ENCODE measurements at places on chromosomes 13 and 19.

DNA sequence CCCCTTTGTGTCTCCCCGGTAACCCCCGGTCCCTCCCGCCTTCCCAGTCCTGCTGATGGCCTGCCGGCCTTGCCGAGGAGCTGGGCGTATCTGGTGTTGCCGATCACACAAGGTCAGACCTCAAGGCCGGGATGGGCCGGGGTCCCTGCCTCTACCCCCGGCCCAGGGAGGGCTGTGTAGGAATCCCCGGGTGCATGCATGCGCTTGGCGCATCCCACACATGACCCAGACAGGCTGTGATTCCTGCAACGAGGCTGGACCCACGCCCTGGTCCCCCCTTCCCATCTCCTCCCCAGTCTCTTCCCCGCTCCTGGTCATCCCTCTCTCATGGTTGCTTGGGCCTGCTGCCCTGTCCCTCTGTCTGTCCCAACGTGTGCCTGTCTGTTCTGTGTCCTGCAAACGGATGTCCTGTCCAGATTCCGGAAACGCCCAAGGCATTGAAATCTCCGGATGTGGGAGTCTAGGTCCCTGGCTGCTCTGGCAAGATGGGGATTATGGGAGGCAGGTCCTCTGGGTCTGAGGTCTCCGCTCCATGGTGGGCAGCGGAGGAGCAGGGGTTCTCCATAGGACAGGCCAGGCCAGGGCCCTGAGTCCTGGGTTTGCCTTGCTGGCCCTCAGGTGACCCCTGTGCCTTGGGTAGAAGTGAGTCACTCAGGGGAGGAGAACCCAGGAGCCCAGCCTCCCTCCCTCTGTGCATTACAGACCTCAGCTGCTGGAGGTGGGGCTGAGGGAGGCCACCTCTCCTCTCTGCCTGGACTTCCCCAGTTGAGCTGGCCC lies 1.6 kb downstream of the PKN1 start:
- DNase-seq, result no peak

DNA sequence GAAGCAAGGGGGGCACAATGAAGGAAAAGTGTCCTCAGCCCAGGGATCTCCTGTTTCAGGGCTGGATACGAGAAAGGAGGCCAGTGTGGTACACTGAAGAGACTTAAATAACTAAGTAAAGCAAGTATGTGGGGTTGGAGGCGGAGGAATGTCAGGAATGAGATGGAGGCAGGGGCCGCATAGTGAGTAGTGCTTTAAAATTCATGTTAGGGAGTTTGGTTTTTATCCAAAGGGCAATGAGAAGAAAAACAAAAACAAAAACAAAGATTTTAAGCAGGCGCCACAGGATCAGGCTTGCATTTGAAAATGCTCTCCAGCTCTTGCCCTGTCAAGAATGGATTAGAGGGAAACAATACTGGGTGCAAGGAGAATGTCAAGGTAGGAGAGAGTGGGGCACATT lies 273.4 kb downstream of the DCLK1 start:
- DNase-seq, result no peak

- DNase-seq, result peak; percentile 70
Measured at GRCh38 chr13:81929988-81930387, 1589.1 kb upstream of the SPRY2 start.

DNA sequence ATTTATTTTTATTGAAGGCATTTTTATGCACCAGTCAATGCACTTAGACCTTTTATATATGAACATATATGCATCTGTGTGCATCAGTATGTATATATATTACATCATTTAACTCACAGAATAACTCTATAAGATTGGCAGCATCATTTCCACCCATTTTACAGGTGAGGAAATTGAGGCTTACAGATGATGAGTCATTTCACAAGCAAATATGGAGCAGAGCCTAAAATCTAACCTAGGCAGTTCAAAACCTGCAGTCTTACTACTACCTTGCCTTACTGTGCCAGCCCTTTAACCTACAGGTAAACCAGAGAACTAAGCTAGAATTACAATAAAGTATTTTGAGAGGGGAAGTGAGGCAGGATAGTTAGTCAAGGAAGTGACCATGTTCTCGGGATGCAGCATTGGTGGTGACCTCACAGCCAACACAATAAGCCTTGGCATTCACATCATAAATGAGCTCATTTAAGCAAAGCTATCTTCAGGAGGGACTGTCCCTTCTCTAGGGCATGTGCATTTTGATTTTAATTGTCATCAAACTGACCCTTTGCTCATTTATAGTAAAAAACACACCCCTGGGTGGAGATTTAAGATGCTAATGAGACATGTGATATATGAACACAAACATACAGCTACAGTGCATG lies 274.3 kb downstream of the DCLK1 start:
- DNase-seq, result no peak

- DNase-seq, result no peak
Measured at GRCh38 chr19:4831304-4831978, at the start of gene TICAM1. TICAM1 (minus strand) TSS chr19:4831712; CDS start chr19:4818377, 13,335 bp downstream.

- DNase-seq, result no peak
Measured at GRCh38 chr13:112532837-112533745, 54.9 kb downstream of the TUBGCP3 start.

- no peak for DNase-seq
Measured at GRCh38 chr13:97233499-97233898, 11.4 kb downstream of the MBNL2 start.

DNA sequence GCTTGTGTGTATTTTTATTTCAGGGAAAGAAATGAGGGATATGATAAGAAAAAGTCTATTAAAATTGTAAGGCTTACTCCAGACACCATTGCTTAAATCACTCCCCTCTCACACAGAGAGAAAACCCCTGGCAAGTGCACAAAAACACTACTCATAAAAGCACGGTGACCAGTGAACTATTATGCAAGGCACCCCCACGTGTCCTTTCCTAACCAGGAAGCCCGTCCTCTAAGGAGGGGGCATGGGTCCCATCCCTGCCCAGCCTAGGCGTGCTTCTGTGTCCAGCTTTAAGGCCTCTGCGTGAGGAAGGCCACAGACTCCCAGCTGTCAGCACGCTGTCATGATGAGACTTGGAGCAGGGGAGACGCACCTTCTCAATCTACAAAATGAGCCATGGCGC lies 83.5 kb downstream of the SLC7A1 start:
- DNase-seq, result no peak

GRCh38 chr19:13430790-13431582 lies 75.3 kb downstream of the CACNA1A start:
- DNase-seq, result peak; percentile 59
